Esophagus muscularis mucosa (tissue), 4 donors: ENCODE measurements at places on chromosomes 1 and 21. TPM values are rescaled to one million over a fixed set of nuclear protein-coding genes. Genes with fewer than 3 reads are reported as not detected.

DNA sequence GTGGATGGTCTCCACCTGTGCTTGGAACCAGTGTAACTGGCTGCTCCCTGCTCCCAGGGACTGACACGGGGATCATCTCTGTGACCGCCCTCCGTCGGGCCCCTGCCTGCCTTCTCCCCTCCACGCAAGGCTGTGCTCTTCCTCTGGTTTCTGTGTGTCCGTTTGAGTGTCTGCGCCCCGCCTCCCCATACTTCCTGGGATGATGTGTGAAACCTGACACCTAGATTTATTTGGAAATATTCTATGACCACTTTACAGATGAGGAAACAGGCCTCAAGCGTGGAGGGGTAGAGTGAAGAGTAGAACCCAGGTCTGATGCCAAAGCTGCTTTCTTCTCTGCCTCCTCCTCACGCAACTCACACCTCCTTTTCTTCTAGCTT lies 24.3 kb downstream of the LDLRAP1 start:
- DNase-seq = no peak

DNA sequence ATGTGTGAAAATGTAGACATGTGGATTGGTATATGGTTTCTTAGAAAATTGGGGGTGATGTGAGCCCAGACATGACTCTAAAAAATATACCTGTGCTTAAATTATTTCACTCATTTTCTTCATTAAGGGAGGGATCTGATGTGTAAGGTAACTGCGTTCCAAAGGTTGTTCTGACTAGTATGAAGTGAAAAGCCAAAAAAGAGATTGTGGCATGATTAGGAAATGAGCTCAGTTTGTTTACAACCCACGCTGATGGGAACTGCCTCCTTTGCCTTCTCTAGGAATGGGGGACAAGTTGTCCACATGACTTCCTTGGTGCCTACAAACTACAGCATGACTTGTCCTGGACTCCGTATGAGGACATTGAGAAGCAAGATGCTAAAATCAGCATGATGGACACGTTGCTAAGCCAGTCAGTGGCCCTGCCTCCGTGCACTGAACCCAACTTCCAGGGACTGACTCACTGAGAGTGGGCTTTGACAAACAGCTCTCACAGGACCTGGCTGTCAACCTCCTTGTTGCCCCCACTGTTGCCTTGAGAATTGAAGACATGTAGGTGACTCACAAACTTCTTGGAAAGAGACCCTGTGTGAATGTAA lies 8.0 kb downstream of the C1orf50 start:
- DNase-seq = no peak

Gene FHAD1
- total RNA-seq = 0.06 TPM

Gene LIPI
- total RNA-seq = not detected
